AG08396 (cell line): ENCODE measurements at places on chromosomes 12 and 14.

GRCh38 chr14:52840877-52841276 is 49.5 kb upstream of the GNPNAT1 start:
- peak; percentile 65 for DNase-seq

- no peak for DNase-seq
Observed at GRCh38 chr14:29645117-29645516, 282.5 kb downstream of the PRKD1 start.

DNA sequence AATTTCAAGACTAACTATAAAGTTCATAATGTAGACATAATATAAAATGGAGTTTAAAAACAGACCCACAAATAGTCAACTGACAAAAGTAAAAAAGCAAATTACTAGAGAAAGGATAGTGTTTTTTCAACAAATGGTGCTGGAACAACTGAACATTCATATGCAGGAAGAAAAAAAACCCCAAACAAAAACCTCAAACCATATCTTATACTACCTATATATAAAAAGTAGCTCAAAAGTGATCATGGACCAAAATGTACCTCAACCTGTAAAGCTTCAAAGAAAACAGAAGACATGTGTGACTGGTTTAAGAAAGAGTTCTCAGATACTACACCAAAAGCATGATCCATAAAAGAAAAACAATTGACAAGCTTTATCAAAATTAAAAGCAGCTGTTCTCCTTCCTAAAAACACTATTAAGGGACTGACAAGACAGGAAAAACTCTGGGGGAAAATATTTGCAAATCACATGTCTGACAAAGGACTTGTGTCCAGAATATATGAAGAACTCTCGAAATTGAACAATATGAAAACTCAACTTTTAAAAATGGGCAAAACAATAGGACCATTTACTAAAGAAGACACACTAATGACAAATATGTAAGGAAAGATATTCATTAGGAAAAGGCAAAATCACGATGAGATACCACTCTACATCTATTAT is 22.7 kb upstream of the ARID4A start:
- no peak for DNase-seq

DNA sequence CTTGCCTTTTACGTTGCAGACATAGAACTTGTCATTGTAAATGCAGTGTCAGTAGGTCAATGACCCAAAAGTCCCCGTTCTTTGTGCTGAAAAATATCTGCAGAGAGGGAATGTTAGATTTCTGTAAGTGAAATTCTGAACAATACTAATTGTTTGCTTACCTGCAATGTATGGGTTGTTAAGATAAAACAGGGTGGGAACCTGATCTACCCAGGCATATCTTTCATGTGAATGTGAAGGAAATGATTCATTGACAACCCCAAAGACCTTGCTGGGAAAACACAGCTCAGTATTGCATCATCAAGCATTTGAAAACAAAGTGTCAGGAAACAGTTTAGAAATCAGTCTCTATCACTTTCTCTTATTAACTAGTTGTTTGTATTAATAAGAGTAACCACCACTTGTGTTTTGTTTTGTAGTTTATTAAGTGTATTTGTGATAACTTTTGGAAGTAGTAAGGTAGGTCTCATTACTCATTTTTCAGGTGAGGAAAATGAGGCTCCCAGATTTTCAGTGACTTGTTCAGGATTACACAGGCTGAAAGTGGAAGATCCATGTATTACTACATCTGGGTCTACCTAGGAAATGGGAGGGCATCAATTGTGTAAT is 57.9 kb upstream of the SLC38A2 start:
- DNase-seq, result peak; percentile 27

DNA sequence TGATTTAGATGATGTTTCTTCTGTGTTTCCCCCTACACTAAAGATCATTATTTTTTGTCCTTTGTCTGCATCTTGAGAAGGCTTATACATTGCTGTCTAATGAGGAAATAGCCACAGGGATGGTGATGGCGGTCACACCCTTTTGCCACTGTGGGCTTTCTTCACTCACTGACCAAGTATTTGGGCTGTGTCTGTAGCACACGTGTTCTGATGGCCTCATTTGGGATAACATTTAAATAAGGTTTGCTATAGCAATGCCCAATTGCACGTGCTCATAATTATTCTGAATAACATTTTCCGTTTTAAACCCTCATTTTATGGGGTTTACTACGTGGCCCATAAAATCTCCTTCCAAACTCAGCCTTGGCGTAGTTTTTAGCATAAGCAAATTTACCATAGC is 230.3 kb upstream of the PRICKLE1 start:
- no peak for DNase-seq

- DNase-seq, result peak; percentile 80
Observed at GRCh38 chr12:131872154-131873051, 22.0 kb upstream of the ULK1 start.

GRCh38 chr12:102722147-102722546 is 194.9 kb downstream of the PAH start:
- DNase-seq, result no peak

GRCh38 chr14:68655021-68655831 is 137.6 kb downstream of the ZFP36L1 start:
- DNase-seq, result no peak
